ENCODE measurements at places on chromosomes 5 and 9. TPM values are rescaled to one million over a fixed set of nuclear protein-coding genes. Genes with fewer than 3 reads are reported as not detected.

The SVEP1 gene
- total RNA-seq: 1.6 TPM

The PCDHB12 gene
- total RNA-seq: not detected

The RGP1 gene
- 19.1 TPM for total RNA-seq

The PCDHGA8 gene
- total RNA-seq: 0.08 TPM

The LCN9 gene
- total RNA-seq: not detected

The KIF12 gene
- 6.2 TPM for total RNA-seq

The TICAM2 gene
- 0.47 TPM for total RNA-seq

The PCDHA9 gene
- total RNA-seq: not detected

The TUSC1 gene
- total RNA-seq: 29.2 TPM

The C9orf50 gene
- not detected for total RNA-seq

The EPB41L4A gene
- total RNA-seq: 1.3 TPM

The ADGRD2 gene
- total RNA-seq: not detected

The GABRA1 gene
- total RNA-seq: not detected

The KIF20A gene
- total RNA-seq: 13.8 TPM

The FST gene
- total RNA-seq: 230 TPM

The NOXA1 gene
- total RNA-seq: not detected

The DCP2 gene
- 24.9 TPM for total RNA-seq

The HTR1A gene
- total RNA-seq: not detected

The PCDHB1 gene
- not detected for total RNA-seq

The REEP2 gene
- total RNA-seq: 4.5 TPM

The CENPK gene
- 10.5 TPM for total RNA-seq

The CCNI2 gene
- 0.16 TPM for total RNA-seq

The PCDHGA2 gene
- 0.04 TPM for total RNA-seq

The PCDHB16 gene
- not detected for total RNA-seq

The PCDHGA11 gene
- 0.94 TPM for total RNA-seq

The QRFP gene
- not detected for total RNA-seq

The S1PR3 gene
- 5.7 TPM for total RNA-seq

The SYNPO gene
- 15.4 TPM for total RNA-seq

The MCCC2 gene
- 39.6 TPM for total RNA-seq

The POLR3G gene
- total RNA-seq: 32.8 TPM

The ZFAND5 gene
- 44.2 TPM for total RNA-seq

The CEL gene
- total RNA-seq: 0.08 TPM

The IL7R gene
- 4.1 TPM for total RNA-seq

The FOXD4L5 gene
- not detected for total RNA-seq

The PLPP7 gene
- 0.08 TPM for total RNA-seq

The SPINK13 gene
- not detected for total RNA-seq

The PTCH1 gene
- 0.76 TPM for total RNA-seq

The TMEM174 gene
- not detected for total RNA-seq

The ASPN gene
- not detected for total RNA-seq

The SMIM33 gene
- not detected for total RNA-seq

The WDR38 gene
- total RNA-seq: not detected

The INSL6 gene
- total RNA-seq: not detected

The OR1Q1 gene
- total RNA-seq: not detected

The LCN2 gene
- total RNA-seq: 22.4 TPM

The TRIM7 gene
- total RNA-seq: 56.8 TPM

Data from hair follicular keratinocyte (primary cell).